Breast epithelium (tissue), 4 donors: ENCODE measurements at places on chromosomes 1 and 21.

- DNase-seq = no peak
Observed at GRCh38 chr1:8822373-8823294, 5.2 kb upstream of the RERE start.

- DNase-seq = no peak
Observed at GRCh38 chr1:53878492-53879105, 11.0 kb downstream of the YIPF1 start.

DNA sequence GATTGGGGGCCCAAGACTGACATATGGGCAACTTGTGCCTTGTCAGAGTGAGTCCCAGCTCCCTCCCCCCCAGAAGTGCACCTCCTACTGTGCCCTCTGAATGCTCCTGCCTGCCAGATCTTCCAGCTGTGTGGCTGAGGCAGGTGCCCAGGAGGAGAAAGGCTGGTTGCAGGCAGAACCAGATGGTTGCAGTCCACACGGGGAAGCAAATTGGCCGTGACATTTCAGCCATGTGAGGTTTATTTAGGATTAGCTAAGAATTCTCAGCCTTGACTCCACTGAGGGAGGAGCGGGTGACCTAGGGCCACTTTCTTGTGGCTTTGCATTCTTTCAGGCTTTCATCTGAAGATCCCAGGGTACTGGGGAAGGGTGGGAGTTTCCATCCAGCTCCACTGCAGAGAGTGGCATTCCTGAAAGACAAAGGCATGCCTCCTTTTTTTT is 33.8 kb downstream of the PEX14 start:
- DNase-seq = no peak

DNA sequence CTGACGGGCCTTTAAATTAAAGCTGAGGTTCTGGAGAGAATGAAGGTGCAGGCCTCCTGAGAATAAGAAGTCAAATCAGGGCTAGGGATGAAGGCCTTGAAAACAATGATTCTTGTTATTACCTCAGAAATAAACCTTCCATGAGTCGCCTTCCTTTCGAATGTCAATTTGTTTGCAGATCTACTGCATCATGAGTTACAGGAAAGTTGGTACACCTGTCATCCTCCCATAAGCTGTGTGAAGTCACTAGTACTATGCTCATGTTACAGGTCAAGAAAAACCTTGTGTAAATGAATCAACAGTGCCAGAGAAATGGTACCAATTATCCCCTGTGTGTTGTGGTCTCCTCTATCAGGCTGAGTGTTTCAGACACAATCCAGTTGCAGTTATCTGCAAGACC is 281.2 kb upstream of the PLXNA2 start:
- DNase-seq = no peak

DNA sequence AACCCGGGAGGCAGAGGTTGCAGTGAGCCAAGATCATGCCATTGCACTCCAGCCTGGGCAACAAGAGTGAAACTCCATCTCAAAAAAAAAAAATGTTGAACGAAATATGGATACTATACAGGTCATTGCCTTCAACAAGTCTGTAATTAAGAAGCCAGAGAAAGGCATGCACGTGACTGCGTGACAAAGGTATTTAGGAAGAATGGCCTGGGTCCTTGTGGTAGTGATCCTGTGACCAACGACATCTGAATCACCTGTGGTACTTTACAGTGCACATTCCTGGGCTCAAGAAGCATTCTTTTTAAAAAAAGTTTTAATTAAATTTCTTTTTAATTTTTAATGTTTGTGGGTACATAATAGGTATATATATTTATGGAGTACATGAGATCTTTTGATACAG is 115.0 kb downstream of the GREM2 start:
- DNase-seq = no peak

- DNase-seq = no peak
Observed at GRCh38 chr1:17717594-17718535, 37.3 kb upstream of the ACTL8 start.
